ENCODE measurements at places on chromosomes 11 and 22.
A peak's percentile ranks its signal among the peaks of the same experiment; 100 is the strongest.

DNA sequence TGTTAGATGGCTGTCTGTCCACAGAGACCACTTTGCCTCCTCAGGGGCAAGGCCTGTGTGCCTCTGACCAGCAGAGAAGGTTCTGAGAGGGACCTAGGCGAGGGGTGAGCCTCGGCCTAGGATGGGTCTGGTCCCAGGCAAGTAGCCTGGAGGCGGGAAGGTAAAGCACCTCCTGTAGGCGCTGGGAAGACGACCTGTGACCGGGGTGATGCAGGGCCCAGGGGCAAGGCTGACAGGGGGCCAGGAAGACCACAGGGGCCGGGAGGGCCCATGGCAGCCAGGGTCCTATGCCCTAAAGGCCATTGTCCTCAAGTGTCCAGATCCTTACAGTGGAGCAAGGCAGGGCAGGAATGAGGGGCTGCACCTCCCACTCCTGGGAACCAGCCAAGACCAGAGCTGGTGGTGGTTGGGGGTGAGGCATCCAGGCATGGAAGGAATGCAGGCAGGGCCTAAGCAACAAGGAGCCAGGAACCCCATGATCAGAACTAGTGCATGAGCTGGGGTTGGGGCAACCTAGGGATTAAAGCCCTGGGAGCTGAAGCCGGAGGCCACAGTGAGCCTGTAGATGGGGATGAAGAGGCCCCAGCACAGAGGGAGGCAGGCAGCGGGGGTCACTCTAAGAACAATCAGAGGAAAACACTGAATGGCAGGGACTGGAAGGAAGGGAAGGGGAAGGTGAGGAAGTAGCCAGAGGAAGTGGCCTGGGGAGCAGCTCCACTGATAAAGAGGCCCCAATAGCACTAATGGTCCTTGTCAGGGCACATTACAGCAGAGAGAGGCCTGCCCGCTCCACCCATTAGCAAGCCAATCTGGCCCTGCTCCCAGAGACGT is 32.9 kb upstream of the KLHL35 start:
- DNase-seq, result no peak

- DNase-seq, result peak; percentile 47
These were observed 31.3 kb downstream of the TMEM123 start for GRCh38 chr11:102421261-102421660.

DNA sequence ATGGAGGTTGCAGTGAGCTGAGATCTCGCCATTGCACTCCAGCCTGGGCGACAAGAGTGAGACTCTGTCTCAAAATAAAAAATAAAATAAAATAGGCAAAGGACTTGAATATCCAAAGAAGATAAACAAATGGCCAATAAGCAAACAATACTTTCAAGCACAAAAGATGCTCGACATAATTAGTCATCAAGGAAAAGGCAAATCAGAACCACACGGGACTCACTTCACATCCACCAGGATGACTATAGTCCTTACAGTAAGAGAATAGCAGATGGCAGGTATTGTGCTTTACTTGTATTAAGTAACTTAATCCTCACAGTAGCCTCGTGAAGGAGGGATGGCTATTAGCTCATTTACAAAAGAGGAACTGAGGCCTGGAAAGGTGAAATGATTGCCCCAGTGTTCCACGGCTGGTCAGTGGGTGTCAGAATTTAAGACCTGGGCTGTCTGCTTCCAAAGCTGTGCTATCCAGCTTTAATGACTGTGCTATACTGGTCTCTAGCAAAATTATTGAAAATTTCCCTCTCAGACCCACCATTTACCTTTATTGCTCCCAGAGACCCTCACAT is 40.2 kb upstream of the RBFOX2 start:
- no peak for DNase-seq

- DNase-seq, result peak; percentile 42
These were observed 2.0 kb upstream of the UBXN1 start for GRCh38 chr11:62680825-62681240.

DNA sequence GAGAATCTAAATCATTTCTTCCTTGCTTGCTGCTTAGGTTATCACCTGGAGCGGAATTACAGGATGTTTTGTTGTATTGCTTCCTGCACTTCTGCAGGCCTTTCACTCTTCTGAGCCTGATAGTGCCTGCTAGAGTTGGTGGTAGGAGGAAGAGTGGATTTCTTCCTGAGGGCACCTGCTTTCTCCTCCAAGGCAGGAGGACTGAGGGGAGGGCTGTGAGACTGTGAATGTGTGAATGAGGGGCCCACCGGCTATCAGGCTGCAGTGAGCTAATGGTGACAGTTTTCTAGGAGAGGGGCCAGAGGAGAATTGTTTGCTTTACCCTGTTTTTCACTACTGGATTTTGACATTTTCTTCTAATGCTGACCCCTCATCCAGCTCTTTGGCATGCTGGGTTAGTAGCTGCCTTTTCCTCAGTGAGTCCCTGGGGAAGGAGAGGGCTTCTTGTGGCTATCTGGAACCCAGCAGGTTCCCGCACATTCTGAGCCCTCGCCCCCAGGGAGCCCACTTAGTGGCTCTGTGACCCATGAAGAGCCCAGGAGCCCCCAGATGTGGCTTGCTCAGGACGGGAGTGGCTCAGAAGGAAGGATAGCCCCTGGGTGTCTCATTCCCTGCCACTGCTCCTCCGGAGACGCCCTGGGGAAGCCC is 39.1 kb downstream of the DIXDC1 start:
- no peak for DNase-seq

GRCh38 chr22:41479671-41480396 is 10.9 kb downstream of the ACO2 start:
- DNase-seq, result no peak

GRCh38 chr11:116193321-116194131 is 579.3 kb downstream of the BUD13 start:
- no peak for DNase-seq

DNA sequence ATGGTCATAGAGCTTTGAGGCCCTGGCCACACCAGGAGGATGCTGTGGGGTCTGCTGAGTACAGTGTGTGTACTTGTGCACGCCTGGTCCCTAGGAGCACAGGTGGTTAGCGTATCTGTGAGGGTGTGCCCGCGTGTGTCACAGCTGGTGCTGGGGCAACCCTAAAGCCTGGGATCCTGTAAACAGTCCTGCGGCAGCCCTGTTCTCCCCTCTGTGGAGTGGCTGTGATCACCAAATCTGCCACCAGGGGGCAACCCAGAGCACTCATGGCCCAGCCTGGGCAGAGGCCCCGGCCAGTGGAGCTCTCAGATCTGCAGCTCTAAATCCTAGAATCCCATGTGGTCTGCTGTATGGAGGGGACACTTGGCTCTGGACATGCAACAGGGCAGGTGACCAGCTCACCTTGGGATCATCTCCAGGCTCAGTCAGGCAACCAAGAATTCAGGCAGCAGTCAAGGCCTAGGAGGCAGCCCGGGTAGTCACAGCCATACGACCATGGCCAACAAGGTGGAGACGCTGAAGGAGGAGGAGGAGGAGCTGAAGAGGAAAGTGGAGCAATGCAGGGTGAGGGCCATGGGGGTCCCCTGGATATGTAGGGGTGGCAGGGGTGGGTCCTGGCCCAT is 3.9 kb downstream of the SH3BP1 start:
- peak; percentile 73 for DNase-seq

GRCh38 chr11:120747850-120748814 is 236.6 kb downstream of the GRIK4 start:
- no peak for DNase-seq

GRCh38 chr22:19150482-19151328 is 613 bp upstream of the GSC2 start:
- no peak for DNase-seq

- no peak for DNase-seq
These were observed 5.4 kb downstream of the MMP1 start for GRCh38 chr11:102792604-102793003.

GRCh38 chr11:111359223-111360149 is 19.6 kb downstream of the POU2AF1 start:
- DNase-seq, result no peak

- no peak for DNase-seq
These were observed 23.6 kb downstream of the PDGFB start for GRCh38 chr22:39220890-39221850.

DNA sequence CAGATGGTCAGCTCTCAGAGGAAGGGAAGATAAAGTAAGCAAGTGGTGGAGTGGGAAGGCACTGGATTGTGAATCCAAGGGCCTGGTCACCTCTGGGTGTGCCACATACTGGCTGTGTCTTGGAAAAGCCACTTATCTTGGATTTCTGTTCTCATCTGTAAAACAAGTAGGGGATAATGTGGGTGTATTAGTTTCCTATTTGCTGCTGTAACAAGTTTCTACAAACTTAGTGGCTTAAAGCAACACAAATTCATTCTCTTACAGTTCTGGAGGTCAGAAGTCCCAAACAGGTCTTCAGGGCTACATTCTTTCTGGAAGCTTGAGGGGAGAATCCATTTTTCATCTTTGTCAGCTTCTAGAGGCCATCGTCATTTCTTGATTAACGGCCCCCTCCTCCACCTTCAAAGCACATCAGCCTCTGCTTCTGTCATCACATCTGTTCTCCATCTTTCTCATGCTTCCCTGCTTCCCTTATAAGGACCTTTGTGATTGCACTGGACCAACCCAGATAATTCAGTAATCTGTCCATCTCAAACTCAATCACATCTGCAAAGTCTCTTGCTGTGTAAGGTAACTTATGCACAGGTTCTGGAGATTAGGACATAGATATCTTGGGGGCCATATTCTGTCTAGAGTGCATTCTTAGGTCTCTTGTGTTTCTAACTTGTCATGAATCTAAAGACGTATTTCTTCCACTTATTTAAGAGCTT is 75.9 kb downstream of the C22orf31 start:
- DNase-seq, result no peak

- DNase-seq, result no peak
These were observed 58.4 kb downstream of the DGCR2 start for GRCh38 chr22:19063581-19064353.

GRCh38 chr22:19823191-19823901 is 31.3 kb downstream of the GNB1L start:
- no peak for DNase-seq
